ENCODE measurements at places on chromosomes 3 and 15.

GRCh38 chr15:68707386-68707785 is 113.3 kb downstream of the ANP32A start:
- peaks cover 8% of the 10 kb centered on the region for H3K4me1 ChIP-seq
- no peaks in the 10 kb centered on the region for H3K36me3 ChIP-seq

GRCh38 chr3:171366043-171366442 is 94.2 kb downstream of the TNIK start:
- no peaks in the 10 kb centered on the region for H3K27me3 ChIP-seq
- ATAC-seq, result no peak
- no peaks in the 10 kb centered on the region for H3K36me3 ChIP-seq
- no peaks in the 10 kb centered on the region for H3K4me1 ChIP-seq
- H3K27ac ChIP-seq, result no peak overlapping the region

DNA sequence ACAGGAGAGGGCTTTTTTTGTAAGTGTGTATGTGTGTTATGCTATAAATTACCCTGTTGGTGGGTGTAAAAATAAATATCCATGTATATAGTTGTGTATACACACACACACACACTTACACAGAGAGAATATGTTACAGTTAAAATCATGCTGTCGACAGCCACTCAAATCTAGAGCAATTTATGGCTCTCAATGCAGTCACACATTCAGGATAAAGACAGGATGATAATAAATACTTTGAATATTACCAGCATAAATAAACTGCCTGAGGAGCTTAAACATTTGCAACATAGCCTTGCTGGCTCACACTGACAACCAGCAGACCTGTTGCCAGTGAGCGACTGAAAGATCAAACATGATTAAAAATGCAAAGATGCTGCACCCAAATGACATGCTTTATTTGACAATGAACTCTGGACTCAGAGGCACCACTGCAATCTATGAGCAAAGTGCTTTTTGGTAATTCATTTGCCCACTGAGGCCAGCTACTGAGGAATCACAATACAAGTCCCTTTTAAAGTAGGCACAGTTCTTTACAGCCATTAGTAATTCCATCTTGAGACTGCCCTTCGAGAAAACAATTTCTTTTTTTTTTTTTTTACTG is 458.9 kb downstream of the FHIT start:
- H3K27ac ChIP-seq, result no peak overlapping the region
- H3K36me3 ChIP-seq, result no peaks in the 10 kb centered on the region
- H3K4me1 ChIP-seq, result no peaks in the 10 kb centered on the region
- H3K4me3 ChIP-seq, result no peak overlapping the region

DNA sequence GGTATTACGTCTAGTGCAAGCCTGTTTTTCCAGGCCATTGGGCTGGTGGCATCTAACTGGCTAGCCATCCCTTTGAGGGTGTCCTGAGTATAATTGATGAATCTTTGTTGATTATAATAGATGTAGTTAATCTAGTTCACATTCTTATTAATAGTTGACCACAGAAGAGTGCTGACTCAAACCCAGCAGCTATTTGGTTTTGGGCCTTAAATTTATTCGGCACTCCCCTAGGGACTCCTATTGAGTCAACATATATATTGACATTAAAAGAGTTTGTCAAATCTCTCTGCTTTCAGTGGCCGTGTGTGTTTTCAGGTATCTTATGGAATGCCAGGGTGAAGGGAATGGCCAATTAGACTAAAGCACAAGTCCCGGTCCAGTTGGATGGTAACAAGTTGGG is 19.7 kb downstream of the ARL8B start:
- H3K27ac ChIP-seq, result no peak overlapping the region
- H3K36me3 ChIP-seq, result no peaks in the 10 kb centered on the region
- H3K27me3 ChIP-seq, result no peaks in the 10 kb centered on the region
- no peak overlapping the region for H3K4me3 ChIP-seq

DNA sequence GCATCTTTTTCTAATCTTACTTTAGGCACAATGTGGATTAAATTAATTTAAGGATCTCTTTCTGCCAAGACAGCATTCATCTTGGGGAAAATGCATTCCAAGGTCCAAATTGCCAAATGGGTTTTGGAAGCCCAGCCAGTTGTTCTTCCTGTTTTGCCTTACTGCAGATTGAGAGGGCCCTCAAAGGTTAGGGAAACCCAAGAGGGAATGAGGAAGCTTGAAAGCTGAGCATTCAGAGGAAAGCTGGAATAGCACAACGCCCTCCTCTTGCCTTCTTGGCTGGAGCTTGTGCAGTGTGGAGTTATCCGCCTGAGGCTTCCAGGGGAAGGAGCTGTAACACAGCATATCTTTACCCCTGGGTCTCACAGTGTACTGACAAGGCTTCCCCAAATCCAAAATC is 18.2 kb upstream of the SACM1L start:
- peak overlapping the region; percentile 34 for H3K27ac ChIP-seq
- no peak overlapping the region for H3K4me3 ChIP-seq
- no peaks in the 10 kb centered on the region for H3K27me3 ChIP-seq
- H3K36me3 ChIP-seq, result peaks cover 82% of the 10 kb centered on the region

DNA sequence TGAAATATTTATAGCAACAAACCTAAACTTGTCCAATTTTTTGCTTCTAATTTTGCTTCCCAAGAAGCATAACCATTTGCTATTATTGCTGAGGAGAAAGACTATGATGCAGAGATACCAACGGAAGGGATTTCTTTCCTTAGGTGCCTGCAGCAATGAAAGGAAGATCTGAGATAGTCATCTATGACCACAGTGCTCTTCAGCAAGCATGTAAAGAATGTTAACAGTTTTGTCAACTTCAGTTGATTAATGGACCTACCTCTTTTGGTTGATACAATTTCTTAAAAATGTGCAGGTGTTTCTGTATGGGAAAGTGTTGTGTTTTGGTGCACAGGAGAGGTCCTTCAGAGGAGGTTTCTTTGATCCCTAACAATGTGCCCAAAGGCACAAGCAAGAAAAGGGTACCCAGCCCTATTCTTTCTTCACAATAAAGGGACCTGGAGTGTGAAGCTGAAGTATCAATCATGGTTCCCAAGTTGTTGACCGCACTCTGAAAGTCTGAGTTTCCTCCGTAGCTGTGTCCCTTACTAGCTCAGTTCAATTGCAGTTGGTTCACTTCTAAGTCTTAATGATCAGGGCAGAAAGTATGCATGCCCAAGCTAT is 307.7 kb upstream of the KCNH8 start:
- H3K27ac ChIP-seq, result no peak overlapping the region
- no peaks in the 10 kb centered on the region for H3K4me1 ChIP-seq
- H3K4me3 ChIP-seq, result no peak overlapping the region

- no peaks in the 10 kb centered on the region for H3K4me1 ChIP-seq
- no peak overlapping the region for H3K4me3 ChIP-seq
- H3K27me3 ChIP-seq, result no peaks in the 10 kb centered on the region
- no peak for ATAC-seq
These were observed 46.3 kb upstream of the CLSTN2 start for GRCh38 chr3:139888561-139889140.
